Activated CD4-positive, alpha-beta T cell treated with anti-CD3 and anti-CD28 coated beads for 4 hours (primary cell): ENCODE measurements at places on chromosomes 2 and 18.

GRCh38 chr2:38037325-38037724 lies 38.6 kb downstream of the CYP1B1 start:
- DNase-seq: no peak

DNA sequence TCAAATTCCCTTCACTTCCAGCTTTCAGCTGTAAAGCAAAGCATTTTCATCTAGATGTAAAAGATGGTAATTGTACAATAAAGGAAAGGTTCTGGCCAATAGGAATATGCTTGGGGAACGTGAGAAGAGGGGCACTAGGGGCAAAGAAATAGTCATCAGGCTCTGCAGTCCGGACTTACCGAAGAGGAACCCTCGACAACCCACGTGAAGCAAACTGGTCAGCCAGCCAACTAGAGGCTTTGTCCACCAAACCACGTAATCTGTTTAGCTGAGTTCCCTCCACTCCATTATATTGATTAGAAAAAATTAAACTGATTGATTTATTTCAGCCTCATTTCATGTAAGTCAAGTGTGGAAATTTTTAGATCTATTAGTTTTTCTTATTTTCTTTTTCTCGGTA lies 300.4 kb upstream of the FANCL start:
- DNase-seq: no peak

DNA sequence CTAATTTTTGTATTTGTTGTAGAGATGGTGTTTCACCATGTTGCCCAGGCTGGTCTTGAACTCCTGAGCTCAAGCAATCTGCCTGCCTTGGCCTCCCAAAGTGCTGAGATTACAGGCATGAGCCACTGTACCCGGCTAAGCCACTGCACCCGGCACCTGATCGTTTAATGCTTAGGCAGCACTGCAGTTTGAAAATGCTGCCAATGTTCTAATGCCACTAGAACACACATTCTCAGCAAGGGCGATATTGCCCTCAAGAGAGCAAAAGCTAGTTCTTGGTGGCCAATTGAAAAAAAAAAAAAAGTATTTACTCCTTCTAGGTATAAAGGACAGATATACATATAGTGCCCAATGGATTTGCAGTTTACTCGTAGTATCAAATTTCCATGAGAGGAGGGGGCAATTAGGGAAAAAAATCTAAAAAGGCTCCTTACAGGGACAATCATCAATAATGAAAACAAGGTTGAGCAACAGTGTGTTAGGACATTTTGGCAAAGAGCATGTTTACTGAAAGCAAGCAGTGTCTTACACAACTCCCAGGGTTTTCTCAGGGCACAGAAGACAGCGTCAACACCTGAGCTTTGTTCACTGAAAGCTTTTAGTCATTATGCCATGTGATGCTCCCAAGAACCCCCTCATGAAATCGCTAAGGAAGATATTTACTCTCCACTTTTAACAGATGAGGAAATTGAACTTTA lies 199.9 kb upstream of the PKDCC start:
- no peak for DNase-seq

GRCh38 chr2:171598713-171599319 lies 76.5 kb downstream of the CYBRD1 start:
- peak; percentile 40 for DNase-seq

GRCh38 chr18:41038071-41038470 lies 917.0 kb upstream of the PIK3C3 start:
- DNase-seq: no peak

GRCh38 chr2:88698498-88699233 lies 7.2 kb downstream of the RPIA start:
- no peak for DNase-seq

GRCh38 chr18:37441821-37442220 lies 123.8 kb downstream of the CELF4 start:
- no peak for DNase-seq

DNA sequence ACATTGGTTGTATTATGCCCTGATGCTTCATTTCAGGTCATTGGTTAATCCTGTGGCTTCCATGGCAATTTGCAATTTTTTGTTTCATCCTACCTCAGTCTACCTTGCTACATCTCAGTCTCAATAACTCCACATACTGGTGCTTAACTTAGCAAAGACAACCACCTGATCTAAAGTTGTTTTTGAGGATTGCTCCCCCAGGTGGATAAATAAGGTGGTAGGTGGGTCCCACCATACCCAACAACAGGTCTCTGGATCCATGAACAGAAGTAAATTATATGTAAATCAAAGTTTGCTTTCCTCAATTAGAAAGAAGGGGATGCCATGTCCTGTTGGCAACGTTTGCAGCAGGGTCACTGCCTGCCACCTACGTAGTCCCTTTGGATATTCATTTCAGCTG lies 7.0 kb downstream of the XIRP2 start:
- no peak for DNase-seq

GRCh38 chr2:33134791-33135560 lies 188.2 kb downstream of the LTBP1 start:
- DNase-seq: no peak

DNA sequence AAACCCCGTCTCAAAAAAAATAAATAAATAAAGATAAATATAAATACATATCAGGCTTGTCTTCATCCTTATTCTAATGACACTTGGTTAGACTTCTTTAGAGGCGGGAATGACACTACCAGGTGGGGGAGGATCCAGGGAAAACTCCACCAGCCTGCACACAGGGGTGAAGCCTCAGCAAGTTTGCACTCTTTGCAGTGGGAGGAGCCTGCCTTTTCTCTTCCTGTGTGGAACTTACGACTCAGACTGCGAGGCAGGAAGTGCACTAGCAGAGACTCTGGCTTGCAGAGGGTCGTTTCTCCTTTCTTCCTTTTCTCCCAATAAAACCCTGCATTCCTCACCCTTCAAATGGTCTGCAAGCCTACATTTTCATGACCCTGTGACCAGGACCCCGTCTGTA lies 153.6 kb upstream of the CBLN2 start:
- no peak for DNase-seq

- DNase-seq: no peak
These were observed 17.8 kb upstream of the SULT1C2 start for GRCh38 chr2:108270768-108271506.

DNA sequence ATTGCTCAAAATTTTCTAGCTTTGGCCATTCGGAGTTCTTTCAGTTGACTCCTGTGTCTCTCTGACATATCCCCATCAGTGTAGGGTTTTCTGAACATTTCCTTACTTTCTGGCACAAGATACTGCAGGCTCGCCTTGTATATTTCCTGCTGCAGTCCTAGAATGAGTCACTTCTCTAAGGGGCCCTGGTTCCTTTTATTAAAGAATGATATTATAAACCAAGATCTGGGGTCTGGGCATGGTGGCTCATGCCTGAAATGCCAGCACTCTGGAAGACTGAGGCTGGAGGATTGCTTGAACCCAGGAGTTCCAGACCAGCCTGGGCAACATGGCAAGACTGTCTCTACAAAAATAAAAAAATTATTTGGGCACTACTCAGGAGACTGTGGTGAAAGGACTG lies 3.0 kb upstream of the RPL37A start:
- no peak for DNase-seq

DNA sequence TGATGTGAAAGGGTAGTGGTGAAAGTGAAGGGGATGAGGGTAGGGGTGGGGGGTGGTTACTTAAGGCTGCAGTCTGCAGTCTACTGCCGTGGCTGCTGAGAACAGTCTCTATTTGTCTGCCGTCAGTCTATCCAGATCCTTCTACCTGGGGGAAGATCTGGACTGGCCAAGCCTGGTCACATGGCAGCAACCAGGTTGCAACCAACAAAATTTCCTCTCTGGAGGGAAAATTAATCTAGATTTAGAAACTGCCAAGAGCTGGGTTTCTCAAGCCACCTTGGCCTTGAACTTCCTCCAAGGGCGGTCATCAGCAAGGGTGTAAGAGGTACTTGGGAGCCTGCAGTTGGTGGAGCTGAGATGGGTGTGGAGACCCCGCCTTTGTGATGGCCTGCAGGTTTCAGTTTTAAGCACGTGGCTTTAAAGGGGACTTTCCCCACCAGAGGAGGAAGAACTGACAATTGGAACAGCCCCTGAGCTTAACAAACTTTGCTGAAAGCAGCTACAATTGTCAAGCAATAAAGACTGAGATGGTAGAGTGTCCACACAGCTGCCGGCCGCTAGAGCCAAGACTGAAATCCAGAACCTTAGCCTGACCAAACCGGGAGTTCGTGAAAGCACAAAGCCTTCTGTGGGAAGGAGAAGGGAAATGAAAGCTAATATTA lies 31.4 kb upstream of the KCMF1 start:
- DNase-seq: peak; percentile 70

DNA sequence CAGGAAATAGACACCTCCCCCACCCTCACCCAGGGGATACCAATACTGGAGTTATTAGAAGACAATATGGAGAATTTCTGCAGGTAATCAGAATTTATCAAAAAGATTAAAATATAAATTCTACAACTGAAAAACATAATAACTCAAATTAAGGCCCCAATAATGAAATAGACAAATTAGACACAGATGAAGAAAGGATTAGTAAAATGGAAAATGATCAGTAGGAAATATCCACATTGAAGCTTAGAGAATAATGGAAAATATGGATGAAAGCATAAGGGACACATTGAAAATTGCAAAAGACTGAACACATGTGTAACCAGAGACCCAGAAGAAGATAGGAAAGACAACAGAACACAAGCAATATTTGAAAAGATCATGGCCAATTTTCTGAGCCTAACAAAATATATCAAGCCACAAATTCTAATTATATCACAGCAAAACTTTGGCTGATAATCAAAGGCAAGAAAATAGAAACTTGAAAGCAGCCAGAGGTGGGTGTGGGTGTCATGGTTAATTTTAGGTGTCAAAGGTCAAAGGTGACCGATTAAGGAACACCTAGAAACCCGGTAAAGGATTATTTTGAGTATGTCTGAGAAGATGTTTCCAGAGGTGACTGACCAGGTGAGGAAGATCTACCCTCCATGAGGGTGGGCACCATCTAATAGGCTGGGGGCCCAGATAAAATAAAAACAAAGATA lies 28.2 kb downstream of the BOK start:
- DNase-seq: no peak

DNA sequence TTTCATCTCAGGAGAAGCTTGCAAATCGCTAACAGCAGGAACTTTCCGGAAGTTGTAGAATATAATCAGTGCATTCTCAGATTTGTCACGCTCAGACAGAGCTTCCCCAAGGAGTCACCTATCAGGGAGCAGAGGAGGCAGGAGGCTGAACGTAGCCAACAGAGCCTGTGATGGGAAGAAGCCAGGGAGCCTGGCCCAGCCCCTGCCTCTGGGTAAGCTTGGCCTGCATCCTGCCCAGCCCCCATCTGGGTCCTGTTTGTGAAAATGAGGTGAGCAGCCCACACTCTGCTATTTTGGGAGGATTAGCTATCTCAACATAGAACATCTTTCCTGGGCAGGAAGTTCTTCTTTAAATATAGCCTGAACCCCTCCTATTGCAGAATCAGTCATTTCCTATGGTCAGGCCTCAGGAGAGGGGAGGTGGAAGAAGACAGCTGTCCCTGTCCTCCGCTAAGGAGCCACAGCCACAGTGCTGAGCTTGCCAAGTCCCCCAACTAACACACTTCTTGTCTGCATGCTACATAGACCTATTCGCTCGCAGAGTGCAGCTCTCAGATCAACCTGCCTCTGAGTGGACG lies 19.2 kb upstream of the PKDCC start:
- DNase-seq: no peak

DNA sequence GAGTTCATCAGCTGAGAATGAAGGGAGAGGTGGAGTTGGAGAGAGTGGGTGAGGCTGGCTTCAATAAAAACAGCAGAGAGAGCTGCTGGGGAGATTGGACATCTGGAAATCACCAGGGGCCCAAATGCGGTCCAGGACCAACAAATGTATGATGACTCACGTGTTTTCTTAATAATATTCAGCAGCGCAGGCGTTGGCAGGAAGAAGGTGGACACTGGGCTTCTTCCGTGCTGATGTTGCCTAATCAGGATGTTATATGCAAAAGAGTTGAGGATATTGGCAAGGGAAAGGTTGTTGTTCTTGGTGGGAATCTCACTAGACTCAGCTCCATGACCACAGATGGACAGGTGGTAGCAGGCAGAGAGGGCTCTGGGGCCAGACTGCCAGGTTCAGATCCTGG lies 12.8 kb upstream of the PLA2R1 start:
- no peak for DNase-seq

DNA sequence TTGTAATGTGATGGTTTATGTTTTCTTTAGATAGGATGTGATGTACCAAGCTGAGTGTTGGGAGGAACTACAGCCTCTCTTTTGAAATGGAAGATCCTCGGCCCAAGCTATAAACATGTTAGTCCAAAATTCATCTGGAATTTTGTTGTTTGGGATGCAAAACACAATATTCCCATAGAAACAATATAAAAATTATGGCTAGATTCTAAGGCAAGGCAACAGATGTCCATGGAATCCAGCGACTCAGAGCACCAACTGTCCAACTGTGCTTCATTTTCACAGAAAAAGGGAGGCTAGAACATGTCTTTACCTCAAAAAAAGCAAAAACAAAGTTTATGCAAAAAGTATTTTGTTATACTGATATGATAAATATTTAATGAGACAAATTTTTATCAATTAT lies 52.4 kb upstream of the ATP8B1 start:
- no peak for DNase-seq

- no peak for DNase-seq
These were observed 5.8 kb upstream of the CNDP1 start for GRCh38 chr18:74528478-74528877.

DNA sequence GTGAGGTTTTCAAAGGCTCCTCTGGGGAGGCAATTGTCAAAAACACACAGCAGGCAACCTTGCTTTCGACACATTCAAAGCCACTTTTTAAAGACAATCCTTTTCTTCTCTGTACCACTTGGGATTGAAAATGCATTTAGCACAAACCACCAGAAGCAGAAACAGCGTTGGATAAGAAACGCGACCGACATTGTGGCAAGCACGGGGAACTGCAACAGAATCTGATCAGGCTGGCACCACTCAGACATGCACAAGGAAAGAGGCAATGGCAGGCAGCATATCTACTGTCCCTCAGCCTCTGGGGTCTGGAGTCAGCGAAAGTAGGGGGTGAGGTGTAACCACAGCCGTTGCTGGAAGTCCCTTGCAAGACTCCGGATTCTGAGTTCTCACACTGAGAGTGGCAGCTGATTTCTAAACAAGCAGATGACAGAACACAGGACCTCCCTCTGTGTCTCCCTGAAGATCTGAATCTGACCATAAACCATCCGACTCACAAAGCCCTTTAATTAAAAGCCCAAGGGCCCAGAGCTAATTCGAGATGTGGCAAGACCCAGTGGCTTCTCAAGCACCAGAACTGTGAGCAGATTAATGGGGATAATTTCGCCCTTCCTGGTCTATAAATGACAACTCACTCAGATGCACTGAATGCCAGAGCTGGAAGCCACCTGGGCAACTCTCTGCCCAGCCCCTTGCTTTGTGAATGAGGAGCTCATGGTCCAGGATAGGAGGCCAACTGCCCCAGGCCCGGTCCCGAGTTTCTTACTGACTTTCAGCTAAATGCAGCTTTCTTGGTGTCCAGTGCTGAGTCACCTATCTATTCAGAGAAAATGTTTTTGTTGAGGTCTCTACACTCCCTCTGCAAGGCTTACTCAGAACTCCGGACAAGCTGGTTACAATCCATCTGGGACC lies 29.6 kb downstream of the CYRIA start:
- no peak for DNase-seq

GRCh38 chr2:2899826-2900225 lies 477.8 kb downstream of the EIPR1 start:
- no peak for DNase-seq

GRCh38 chr2:174779361-174779928 lies 15.2 kb upstream of the CHRNA1 start:
- DNase-seq: no peak
